ENCODE measurements at places on chromosomes 7 and 10. TPM values are rescaled to one million over a fixed set of nuclear protein-coding genes. Genes with fewer than 3 reads are reported as not detected.

DNA sequence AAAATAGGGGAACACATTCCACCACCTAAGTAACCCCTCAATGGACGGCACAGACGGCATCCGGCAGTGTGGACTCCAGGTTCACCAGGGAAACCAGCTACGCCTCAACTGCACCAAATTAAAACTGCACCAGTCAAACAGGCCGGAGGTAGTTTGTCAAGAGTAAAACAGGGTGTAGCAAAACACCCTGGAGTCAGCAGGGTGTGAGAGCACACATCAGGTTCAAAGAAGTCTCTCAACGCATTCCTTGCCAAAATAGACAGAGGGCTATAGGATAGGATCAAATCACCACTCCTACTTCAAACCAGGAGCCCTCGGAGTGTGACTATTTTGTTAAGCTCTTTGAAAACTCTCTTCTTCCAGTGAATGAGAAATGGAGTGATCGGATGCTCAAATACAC is 135.9 kb downstream of the PARD3 start:
- H3K4me3 ChIP-seq = no peak overlapping the region
- H3K4me1 ChIP-seq = no peaks in the 10 kb centered on the region
- no peak for DNase-seq
- no peak overlapping the region for H3K27ac ChIP-seq
- no peaks in the 10 kb centered on the region for H3K36me3 ChIP-seq

Gene TBC1D12
- total RNA-seq = 0.96 TPM

DNA sequence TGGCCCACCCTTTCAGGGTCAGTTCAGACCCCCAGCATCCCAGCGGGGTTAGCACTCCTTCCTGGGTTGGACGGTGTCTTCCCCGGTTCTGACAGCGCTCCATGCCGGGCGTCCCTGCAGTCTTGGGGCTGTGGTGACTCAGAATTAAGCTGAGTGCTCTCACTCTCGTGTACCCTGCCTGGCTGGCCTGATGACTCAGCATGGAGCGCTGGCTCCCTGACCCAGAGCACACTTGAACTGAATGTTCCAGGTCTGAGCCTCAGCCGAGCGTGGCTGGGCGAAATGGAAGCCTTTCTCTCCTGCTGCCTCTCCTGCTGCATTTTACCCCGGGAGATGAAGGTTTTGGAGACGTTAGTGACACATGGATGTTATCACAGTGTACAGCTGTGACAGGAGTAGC is 7.1 kb downstream of the BAG3 start:
- H3K27ac ChIP-seq = no peak overlapping the region
- no peak for DNase-seq
- H3K27me3 ChIP-seq = no peaks in the 10 kb centered on the region
- peaks cover 52% of the 10 kb centered on the region for H3K4me1 ChIP-seq

Gene MYL10
- not detected for total RNA-seq
